ENCODE measurements at places on chromosomes 6 and 20.
A peak's percentile ranks its signal among the peaks of the same experiment; 100 is the strongest.

- no peak for DNase-seq
Observed at GRCh38 chr6:169923468-169924464, 172.3 kb downstream of the ERMARD start.

DNA sequence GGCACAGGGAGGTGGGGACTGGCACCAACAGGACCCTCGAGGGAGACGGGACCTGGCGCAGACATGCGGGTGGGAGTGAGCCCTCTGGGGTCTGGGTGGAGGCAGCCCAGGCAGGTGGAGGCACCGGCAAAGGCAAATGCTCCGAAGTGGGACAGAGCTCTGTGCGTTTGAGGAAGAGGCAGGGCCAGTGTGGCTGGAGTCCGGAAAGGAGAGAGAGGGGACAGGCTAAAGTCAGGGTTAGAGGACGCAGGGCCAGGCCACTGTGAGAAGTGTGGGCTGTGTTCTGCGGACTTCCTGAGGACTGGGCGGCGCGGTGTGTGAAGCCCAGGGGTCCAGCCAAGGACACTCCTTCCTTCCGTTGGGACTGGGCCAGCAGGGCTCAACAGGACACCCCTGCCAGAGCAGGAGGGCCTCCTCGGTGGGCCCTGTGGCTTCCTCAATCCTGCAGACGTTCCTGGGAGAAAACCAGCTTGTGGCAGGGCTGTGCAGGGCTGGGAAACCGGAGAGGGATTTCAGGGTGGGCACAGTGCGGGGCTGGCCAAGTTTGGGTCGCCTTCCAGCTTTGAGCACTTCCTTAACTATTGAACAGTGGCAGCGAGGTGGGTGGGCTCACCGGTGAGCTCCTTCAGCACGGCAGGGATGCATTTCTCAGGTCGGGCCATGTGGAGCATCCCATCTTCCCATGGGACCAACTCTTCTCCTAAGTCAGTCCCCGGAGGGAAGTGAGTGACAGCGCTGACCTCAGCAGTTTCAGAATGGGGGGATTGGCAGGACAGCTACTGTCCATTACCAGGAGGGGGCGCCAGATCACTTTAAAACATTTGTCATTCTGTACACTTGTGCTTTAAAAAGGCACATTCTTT is 22.5 kb downstream of the MOCS3 start:
- peak; percentile 76 for DNase-seq

GRCh38 chr6:11812951-11813350 is 34.3 kb upstream of the ADTRP start:
- DNase-seq, result no peak

DNA sequence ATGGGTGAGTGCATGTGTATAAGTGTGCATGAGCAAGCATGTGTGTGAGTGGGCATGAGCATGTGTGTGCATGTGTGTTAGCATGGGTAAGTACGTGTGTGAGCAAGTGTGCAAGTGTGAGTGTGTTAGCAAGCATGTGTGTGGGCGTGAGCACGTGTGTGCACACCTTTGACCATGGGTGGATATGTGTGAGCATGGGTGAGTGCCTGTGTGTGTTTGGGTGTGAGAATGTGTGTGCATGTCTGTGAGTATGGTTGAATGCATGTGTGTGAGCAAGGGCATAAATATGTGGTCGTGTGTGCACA is 84.6 kb downstream of the DLL1 start:
- DNase-seq, result no peak

- no peak for DNase-seq
Observed at GRCh38 chr6:50935442-50935841, 116.8 kb downstream of the TFAP2B start.

- DNase-seq, result no peak
Observed at GRCh38 chr20:53792946-53793536, 199.4 kb upstream of the ZNF217 start.

GRCh38 chr20:40081653-40082052 is 607.4 kb downstream of the MAFB start:
- no peak for DNase-seq

GRCh38 chr6:156197513-156197912 is 579.7 kb upstream of the ARID1B start:
- DNase-seq, result no peak

DNA sequence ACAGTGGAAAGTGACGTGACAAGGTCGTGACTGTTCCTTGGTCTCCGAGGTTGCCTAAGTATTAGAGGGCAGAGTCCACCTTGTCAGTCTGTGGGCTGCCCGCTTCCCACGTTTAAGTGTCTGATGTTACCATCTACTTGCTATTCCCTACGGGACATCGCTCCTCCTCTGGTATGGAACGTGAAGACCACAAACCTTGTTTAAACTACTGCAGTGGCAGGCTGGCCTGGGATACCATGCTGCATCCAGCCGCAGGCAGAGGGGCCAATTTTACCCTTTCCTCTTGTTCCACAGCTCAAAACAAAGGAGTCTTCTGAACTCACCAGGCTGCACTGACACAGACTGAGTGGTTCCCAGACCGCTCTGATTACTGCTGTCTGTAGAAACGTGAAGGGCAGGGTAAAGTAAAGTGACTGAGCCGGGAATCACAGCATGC is 275.9 kb downstream of the FOXC1 start:
- DNase-seq, result no peak

DNA sequence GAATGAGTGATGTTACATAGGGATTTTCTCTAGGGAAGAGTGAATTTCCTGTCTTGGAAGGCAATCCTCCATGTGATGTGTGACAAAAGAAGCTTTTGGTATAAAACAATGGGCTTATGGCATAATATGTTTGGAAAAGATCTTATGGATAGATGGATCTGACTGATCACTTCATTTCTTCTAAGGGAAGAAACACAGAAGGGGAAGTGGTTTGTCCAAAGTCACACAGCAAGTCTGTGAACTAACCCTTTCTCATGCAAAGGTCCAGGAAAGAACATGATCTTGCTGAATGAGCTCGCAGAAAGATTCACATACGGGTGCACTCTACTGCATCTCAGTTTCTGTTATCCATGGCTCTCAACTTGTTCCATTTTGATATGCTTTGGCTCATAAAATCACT is 575.9 kb upstream of the JAG1 start:
- no peak for DNase-seq

GRCh38 chr6:166757232-166758135 is 130.4 kb upstream of the RPS6KA2 start:
- DNase-seq, result no peak

DNA sequence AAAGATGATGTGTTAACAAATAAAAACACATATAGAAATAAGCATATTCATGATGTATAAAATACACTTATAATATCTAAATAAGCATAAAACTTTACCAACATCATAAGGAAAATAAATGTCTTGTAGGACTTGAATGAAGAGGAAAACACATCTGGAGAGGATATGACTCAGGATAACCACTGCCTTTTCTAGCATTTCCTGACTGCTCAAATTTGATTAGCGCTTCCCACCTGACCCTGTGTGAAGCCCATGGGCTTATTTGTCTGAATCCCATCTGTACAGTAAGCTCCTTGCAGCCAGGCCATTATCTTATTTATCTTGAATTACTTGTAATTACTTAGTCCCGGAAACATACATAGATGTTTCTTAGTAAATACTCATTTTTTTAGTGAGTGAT is 608.6 kb downstream of the COL12A1 start:
- no peak for DNase-seq

GRCh38 chr6:97068211-97068610 is 143.7 kb downstream of the KLHL32 start:
- no peak for DNase-seq

DNA sequence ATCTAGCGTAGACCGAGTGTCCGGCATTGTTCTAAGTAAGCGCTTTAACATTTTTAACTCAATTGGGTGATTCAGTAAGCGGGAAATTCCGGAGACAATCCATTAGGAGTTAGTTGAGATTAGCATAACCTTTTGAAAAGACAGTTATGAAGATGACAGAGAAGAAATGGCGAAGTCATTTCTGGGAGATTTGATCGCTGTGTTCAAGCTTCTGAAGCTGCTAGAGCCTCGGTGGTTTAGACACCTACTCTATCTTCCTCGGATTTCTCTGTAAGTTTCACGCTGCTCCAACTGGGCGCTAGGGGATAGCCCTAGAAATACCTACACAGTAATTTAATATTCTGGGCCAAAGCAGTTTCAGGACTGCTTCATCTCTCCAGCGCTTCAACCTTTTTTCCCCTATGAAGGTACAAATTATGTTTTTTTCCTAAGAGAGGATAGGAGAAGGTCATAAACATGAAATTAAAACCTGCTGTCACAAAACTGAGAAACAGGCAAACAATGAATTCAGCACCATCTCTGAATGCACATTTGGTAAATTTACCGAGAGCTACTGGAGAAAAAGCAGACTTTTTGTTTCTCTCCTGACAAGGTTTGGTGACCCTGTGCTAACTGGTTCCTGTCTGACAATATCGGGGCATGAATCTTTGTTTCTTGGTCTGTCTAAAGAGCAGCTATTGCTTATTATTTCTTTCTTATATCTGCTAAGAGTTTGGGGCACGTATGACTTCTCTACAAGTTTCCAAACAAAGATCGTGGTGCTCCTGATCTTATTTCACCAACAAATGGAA is 22.4 kb downstream of the ZNF311 start:
- DNase-seq, result no peak

DNA sequence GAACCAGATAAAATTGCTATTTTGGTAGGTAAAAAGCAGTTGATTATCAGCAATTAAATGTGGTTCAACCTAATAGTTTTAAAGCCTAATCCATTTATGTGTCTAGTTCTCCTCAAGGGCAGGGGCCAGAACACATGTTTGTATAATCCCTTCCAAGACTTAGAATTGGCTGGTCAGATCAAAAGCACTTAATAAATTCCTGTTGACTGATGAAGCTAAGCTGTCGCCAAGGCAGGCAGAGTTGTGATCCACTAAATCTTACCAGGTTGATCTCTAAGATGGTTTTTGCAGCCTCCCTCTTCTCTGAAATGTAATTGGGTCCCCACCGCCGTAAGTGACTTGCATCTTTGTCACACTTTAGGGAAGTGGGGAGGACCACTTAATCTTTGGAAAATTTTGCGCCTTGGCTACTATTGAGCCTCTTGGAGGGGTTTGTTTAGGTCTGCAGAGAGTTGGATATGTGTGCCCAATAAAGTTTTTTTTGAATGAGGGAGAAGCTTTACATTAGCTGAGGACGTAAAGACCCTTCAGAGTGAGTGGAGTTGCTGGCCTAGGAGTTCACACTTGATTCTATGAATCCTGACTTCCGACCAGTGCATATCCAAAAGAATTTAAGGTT is 65.9 kb downstream of the PHF20 start:
- DNase-seq, result no peak

GRCh38 chr6:47098570-47098993 is 56.5 kb upstream of the ADGRF1 start:
- no peak for DNase-seq

DNA sequence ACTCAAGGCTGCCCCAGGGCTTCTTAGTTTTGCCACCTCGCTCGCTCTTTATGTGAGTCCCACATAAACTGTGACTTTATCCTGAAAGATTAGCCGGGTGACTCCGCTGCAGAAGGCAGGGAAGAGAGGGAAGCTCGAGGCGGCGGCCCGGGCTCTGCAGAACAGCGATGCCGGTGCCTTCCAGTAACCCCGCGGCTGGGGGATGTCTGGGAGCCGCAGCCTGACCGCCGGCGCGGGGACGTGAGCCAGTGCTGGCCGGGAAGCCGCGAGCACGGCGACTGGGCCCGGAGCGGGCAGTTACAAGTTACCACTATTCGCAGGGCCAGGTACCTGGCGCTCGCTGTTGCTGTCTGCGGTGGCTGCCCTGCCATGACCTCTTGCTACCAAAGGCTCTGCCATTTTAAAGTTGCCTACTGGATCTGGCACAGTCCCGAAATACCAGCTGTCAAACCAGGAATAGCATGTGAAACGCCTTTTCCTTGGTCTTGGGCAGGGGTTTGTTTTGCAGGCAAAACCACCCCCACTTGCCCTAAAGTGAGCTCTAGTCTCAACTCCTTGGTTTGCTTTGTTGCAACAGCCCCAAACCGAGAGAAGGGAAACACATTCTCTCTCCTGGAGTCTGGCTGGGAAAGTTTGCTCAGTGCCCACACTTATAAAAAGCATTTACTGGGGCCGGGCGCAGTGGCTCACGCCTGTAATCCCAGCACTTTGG is 124.0 kb upstream of the SLC2A12 start:
- DNase-seq, result no peak

DNA sequence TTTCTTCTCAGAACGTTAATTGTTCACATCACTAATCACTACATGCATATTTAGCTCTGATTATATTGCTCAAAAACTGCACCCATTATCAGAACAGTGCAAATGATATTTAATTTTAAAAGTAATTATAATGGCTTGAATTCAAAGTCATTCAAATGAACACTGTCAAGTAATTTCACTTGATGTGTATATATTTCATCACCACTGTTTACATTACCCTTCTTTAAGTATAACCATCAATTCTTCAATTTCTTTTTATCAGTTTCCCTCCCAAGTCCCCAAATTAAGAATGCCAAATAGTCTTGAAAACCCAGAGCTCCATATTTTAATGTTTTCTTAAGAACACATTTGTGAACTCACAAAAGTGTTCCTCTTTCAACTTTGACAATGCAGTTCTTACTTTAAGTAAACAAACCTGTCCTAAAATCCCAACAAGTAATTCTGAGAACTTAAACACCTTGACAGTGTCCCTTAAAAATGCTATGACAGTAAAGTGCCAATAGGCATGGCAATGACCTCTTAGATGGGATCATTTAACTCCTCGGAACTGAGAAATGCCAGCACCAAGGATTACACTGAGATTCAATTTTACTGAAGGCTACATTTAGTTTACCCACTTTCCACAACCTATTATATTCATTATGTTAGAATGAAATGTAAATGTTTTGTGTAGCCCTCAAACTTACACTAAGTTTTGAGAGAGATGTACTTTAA is 16.7 kb upstream of the SNX14 start:
- no peak for DNase-seq

- DNase-seq, result no peak
Observed at GRCh38 chr6:26006086-26006939, 43.7 kb downstream of the TRIM38 start.

- no peak for DNase-seq
Observed at GRCh38 chr6:3347826-3348225, 89.1 kb downstream of the PSMG4 start.

DNA sequence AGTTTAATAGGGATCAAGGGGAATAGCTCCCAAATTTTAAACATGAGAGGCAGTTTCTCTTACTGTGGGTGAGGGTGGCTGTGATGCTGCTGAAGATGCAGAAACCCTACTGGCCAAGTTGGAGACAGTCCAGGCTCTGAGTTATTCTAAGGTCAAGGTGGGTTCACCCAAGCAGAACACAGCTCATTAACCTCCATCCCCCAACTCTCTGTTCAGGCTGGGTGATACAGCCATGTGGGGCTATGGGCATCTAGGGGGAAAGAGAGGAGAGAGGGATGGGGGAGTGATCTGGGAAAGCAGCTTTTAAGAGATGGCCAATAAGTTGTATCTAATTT is 18.9 kb upstream of the TRAM2 start:
- no peak for DNase-seq

DNA sequence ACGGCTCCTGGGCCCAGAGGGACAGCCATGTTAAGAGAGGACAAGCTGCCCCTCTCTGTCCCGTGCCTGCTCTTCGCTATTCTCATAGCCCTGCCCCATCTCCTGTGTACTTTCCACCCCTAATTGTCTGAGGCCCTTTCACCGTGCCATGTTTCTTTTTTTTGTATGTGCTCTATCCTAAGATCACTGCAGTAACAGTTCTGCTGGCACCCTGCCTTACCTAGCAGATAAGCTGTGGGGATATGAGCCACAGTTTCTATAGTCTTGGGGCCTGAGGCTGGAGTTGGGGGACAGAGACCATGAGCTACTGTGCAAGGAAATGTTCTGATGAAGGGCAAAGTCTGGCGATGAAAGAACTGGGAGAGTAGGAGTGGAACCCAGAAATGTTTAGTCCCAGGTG is 269.5 kb upstream of the CITED2 start:
- DNase-seq, result no peak
